ENCODE measurements at places on chromosomes 2 and 18. TPM values are rescaled to one million over a fixed set of nuclear protein-coding genes. Genes with fewer than 3 reads are reported as not detected.

GRCh38 chr2:71688530-71688929 is 235.2 kb downstream of the DYSF start:
- no peak for DNase-seq

DNA sequence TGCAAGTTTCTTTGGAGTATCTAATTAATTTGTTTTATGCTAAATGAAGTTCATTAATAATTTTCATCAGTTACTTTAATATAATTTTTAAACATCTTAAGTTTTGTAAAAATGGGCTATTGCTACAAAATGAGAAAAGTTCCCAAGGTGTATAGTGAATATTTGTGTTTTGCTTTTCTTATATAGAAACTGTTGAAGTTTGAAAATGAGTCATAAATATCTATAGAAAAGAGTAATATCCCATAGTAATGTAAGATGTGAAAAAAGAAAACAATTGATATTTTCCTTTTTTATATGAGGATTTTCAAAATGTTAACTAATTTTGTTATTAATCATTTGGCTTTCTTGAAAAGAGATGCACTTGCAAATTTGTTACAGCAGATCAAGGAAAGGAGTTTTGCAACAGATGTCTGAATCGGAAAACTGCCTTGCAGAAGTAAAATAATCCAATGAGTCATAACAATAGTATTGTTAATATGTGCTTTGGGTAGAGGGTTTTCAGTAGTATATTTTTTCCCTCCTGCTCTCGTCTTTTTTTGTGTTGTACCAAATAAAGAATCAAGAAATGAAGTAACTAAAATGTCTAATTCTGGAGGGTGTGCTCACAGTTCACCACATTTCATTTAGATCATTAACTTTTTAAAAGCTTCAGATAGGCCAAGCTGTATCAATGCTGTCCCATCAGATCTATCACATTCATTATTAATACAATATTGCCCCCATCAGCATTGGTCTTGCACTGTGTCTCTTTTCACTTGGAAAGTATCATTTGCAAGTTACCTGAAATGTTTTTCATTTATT is 15.5 kb downstream of the DUSP19 start:
- DNase-seq: no peak

DNA sequence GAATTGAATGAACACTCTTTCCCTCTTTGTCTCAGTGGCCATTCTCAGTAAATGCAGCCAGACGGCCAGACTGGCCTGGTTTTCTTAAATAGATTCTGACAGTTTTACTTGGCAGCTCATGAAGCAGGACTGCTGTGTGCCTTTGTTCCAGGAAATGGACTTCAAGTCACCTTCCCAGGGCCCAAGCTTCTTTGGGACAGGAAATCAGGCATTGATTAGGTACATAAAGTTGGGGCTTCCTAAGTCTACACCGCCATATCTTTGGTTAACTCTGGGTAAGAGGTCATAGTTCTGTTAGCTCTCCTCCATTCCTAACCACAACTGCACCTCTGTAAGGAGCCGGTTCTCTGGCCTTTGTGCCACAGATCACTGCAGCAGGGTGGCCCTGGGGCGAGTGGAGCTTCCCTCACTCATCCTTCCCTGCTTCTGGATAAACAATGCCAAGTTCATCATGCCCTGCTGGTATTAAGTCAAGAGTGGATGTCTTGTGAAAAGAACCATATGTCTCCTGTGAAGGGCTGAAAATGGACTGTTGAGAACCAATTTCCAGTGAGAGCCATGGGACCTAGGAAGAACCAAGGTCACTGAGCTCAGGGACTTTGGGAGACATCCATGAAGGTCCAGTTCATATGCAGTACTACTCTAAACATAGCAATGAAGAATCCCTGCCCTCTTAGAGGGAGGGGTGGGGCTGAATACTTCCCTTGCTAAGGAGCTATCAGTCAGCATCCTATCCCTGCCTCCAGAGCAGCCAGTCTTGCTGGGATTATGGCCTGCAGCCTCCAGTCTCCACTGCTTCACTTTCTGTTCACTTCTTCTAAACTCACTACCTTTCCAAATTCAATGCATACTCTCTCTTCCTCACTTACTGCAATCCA is 122.6 kb upstream of the XPO1 start:
- DNase-seq: no peak

DNA sequence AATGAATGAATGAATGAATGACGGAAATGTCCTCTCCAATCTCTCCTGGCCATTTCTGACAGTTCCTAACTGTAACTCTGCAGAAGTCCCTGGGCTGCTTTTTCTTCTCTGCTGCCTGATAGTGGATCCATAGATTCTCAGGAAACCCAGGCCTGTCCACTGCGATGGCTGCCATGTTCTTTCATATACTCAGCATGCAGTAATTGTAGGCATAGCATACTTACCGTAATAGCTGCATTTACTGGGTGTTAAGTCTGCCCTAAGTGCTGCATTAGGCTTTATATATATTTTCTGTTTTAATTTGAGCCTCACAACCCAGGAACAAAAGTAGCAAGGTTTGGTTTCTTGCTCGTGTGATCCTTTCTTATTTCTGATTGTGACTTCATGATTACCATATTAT is 122.9 kb downstream of the DCC start:
- DNase-seq: no peak

DNA sequence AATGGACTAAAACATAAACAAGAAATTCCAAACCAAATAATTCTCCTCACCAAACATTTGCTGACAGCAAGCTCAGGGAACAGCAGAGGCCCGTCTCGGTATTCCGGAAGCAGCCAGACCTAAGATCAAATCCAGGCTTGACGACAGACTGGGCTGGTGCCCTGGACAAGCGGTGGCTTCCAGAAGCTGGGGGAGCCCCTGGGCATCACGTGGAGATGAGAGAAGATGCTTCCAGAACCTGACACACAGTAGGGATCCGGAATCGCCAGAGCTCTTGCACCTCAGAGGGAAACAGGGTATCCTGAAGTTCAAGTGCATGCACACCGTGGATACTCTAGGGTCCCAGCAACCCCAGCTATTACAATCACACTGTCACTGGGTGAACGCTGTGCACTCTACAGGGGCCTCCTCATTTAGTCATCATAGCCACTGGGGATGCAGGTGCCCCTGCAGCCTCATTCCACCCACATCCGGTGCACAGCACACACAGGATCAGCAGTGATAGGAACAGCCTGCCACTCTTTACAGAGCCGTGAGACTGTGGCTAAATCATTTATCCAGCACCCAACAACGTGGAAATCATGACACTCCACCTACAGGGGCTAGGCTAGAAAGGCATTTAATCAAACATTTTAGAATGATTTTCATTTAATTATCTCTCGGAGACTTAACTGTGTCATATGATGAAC is 102.6 kb downstream of the HDAC4 start:
- peak; percentile 81 for DNase-seq

Gene UGT1A10
- total RNA-seq: not detected

GRCh38 chr2:218063896-218064295 is 5.2 kb upstream of the RUFY4 start:
- DNase-seq: no peak

- no peak for DNase-seq
These were observed 77.9 kb downstream of the EML6 start for GRCh38 chr2:54801352-54801751.

Gene TBR1
- total RNA-seq: 0.05 TPM

- DNase-seq: no peak
These were observed 75.7 kb downstream of the RBMS1 start for GRCh38 chr2:160417745-160418397.

DNA sequence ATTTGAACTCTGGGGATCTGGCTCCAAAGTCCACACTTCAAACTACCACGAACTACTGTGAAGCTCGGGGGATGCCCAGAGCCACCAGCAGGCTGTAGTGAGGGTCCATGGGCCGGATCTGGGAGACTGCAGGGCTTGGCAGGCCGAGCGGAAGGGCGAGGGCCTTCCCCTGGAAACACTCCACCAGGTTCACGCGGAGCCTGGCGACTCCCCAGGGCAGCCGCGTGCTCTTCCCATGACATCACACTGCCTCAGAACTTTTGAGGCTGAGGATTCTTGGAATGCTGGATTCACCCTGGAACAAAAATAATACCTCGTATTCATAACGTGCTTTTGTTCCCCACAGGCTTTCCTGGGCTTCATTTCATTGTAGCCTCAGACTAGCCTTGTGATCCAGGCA is 201.0 kb downstream of the SMAD7 start:
- DNase-seq: no peak

Gene NTSR2
- not detected for total RNA-seq

DNA sequence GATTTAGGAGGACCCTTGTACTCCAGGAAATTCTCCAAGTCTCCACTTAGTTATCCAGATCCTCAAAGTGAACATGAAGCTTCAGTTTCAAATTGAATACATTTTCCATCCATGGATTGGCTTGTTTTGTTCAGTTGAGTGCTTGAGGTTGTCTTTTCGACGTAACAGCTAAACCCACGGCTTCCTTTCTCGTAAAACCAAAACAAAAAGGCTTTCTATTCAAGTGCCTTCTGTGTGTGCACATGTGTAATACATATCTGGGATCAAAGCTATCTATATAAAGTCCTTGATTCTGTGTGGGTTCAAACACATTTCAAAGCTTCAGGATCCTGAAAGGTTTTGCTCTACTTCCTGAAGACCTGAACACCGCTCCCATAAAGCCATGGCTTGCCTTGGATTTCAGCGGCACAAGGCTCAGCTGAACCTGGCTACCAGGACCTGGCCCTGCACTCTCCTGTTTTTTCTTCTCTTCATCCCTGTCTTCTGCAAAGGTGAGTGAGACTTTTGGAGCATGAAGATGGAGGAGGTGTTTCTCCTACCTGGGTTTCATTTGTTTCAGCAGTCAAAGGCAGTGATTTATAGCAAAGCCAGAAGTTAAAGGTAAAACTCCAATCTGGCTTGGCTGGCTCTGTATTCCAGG is at the start of gene CTLA4:
CTLA4 (plus strand) TSS at position 211 of the 640 bp plus-strand sequence; CDS start at position 383, 172 bp downstream.
- DNase-seq: peak; percentile 52

Gene DDX18
- total RNA-seq: 107 TPM

DNA sequence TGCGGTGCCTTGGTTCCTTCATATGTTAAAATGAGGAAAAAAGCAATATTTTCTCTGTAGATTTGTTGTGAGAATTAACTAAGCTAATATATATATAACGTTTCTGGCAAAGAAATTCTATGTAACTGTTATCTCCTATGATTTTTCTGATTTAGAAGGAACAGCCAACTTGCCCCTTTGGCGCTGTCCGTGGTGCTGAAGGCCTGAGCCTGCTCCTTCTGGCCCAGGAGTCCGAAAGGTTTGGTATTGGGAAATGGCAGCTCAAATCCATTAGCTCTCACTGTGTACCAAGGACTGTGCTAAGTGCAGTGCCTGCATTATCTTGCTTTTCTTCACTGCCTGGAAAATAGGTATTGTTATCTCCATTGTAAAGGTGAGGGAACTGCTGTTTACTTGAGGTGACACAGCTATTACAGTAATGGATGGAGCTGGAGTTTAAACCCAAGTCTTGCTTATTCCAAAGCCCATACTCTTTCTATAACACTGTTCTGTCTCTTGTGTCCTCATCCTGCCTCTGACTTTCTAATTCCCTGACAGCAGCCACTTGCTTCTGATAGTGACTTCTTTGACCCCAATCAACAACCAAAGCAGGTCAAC is 52.2 kb downstream of the C1QL2 start:
- peak; percentile 24 for DNase-seq

- DNase-seq: no peak
These were observed 46.2 kb downstream of the COA5 start for GRCh38 chr2:98561902-98562695.

- no peak for DNase-seq
These were observed 111.7 kb upstream of the CSRNP3 start for GRCh38 chr2:165357758-165358157.

DNA sequence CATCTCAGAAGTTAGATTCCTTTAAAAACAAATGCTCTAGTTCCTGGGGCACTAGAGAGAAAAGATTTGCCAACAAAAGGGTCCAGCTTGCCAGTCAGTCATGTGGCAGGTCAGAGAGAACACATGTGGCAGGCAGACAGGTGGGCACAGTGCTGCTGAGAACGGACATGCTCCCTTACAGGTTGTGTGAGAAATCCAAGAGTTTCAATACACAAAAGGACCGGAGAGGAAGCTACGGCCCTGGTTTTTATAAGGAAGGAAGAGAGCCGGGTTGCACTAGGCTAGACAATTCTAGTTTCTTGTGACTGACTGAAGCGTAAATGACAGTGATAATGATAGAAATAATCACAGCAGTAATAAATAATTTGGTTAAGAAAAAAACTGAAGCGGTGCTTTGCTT is 18.3 kb downstream of the CDC42EP3 start:
- no peak for DNase-seq

Gene SEPTIN10
- 1.5 TPM for total RNA-seq

- no peak for DNase-seq
These were observed 120.6 kb upstream of the FBXO11 start for GRCh38 chr2:48026865-48027264.

DNA sequence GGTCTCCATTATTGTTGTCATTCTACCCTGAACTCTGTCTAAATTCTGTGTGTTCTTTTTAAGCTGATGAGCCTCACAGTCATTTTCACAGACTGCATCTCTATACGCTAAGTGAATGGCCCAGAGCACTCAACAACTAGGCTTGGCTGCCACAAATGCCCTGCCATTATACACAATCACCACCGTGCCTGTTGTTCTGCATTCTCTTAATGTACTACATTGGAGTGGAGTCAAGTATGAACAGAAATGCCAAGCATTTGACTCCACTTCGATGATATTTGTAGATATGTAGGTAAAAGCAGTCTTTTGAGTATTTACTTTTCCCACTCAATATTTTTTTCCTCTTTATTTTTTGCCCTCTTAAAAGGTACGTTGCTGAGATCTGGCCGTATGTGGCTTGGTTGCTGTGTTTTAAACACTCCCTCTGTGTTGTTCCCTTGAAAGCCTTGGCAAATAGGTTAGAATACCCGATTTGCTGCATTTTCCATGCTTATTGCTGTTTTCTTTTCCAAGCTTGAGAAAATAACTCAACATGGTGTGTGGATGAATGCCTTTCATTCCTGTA is 36.2 kb upstream of the TMEFF2 start:
- no peak for DNase-seq

DNA sequence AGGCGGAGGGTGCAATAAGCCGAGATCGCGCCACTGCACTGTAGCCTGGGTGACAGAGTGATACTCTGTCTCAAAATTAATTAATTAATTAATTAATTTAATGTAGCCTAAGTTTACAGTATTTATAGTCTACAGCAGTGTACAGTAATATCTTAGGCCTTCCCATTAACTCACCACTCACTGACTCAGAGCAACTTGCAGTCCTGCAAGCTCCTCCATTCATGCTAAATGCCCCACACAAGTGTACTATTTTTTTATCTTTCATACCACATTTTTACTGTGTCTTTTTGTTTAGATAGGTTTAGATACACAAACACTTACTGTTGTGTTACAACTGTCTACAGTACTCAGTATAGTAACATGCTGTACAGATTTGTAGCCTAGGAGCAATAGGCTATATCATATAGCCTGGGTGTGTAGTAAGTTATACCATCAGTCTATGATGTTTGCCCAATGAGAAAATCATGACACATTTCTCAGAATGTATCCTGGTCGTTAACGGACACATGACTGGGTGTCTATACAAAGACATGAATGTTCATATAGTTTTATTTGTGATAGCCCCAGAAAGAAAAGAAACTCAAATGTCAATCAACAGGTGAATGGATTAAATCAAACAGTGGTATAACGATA is 15.8 kb upstream of the RNU2-63P start:
- DNase-seq: no peak

- DNase-seq: no peak
These were observed 274.9 kb upstream of the UBE2E3 start for GRCh38 chr2:180705551-180705950.

Gene NHEJ1
- 19.8 TPM for total RNA-seq

Gene LIMS3
- total RNA-seq: 0.17 TPM

Measured in activated T-cell treated with anti-CD3 and anti-CD28 coated beads, Interleukin-2, amount 50 U/mL, for 72 hours (primary cell).